Bronchus fibroblast of lung (primary cell): ENCODE measurements at places on chromosomes 1 and 21. TPM values are rescaled to one million over a fixed set of nuclear protein-coding genes. Genes with fewer than 3 reads are reported as not detected.

The CD247 gene
- not detected in 2 replicates for total RNA-seq

The DNASE2B gene
- 0.15 and 0.17 TPM in 2 replicates for total RNA-seq

The EPHA10 gene
- not detected in 2 replicates for total RNA-seq

The MAB21L3 gene
- not detected in 2 replicates for total RNA-seq

The SAMD13 gene
- 2.1 and 2.5 TPM in 2 replicates for total RNA-seq

The ABCG1 gene
- 0.15 and 0.34 TPM in 2 replicates for total RNA-seq

The ACKR1 gene
- total RNA-seq: not detected in 2 replicates

The SUSD4 gene
- total RNA-seq: under 0.01 and 1.2 TPM in 2 replicates

The CELA3B gene
- total RNA-seq: not detected in 2 replicates

The CA14 gene
- total RNA-seq: not detected in 2 replicates

The NDUFS5 gene
- 489 and 631 TPM in 2 replicates for total RNA-seq

The MTR gene
- 11.3 and 12.6 TPM in 2 replicates for total RNA-seq

The OPRD1 gene
- not detected in 2 replicates for total RNA-seq

The TTC39A gene
- 0.30 TPM in 1 of 2 replicates, not detected in the other for total RNA-seq

The SHISA4 gene
- 23.6 and 26.4 TPM in 2 replicates for total RNA-seq

The CNR2 gene
- not detected in 2 replicates for total RNA-seq

The AUNIP gene
- total RNA-seq: 5.1 and 9.1 TPM in 2 replicates

The XCL1 gene
- not detected in 2 replicates for total RNA-seq

The OR2L3 gene
- not detected in 2 replicates for total RNA-seq

The KIAA0319L gene
- total RNA-seq: 27.7 and 28.2 TPM in 2 replicates

The CFAP107 gene
- not detected in 2 replicates for total RNA-seq

The MMEL1 gene
- not detected in 2 replicates for total RNA-seq

The LRRN2 gene
- not detected in 2 replicates for total RNA-seq

The TCEA3 gene
- 4.8 and 5.9 TPM in 2 replicates for total RNA-seq

The CLEC20A gene
- total RNA-seq: 0.15 TPM in 1 of 2 replicates, not detected in the other

The CROCC gene
- total RNA-seq: 12.0 and 14.5 TPM in 2 replicates

The PEX19 gene
- 42.1 and 52.5 TPM in 2 replicates for total RNA-seq

The TMEM234 gene
- total RNA-seq: 8.2 and 11.9 TPM in 2 replicates

The MTF1 gene
- total RNA-seq: 1.0 and 1.3 TPM in 2 replicates

The KLF18 gene
- not detected in 2 replicates for total RNA-seq
